ENCODE measurements at places on chromosomes 3 and 15.

- DNase-seq, result no peak
Measured at GRCh38 chr3:112364291-112364690, 31.3 kb downstream of the CD200 start.

DNA sequence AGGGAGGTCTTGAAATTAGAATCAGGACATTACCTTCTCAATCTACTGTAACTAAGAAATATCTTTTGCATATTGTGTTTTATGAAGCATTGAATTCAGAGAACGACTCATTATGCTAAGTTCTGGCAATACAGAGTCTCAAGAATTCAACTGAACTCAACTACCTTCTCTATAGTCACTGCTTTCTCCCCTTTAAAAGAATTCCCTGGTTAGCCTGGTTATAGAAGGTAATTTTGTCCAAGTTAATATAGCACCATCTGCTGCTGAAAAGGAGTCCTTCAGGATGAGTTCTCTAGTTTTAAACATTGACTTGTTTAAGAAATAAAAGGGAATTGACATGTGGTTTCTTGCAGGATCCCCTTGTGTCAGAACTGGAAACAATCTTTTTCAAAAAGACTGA is 60.2 kb downstream of the IL16 start:
- no peak for DNase-seq

GRCh38 chr3:71356265-71356664 is 227.3 kb downstream of the FOXP1 start:
- no peak for DNase-seq

GRCh38 chr15:70180186-70180875 is 82.6 kb upstream of the TLE3 start:
- no peak for DNase-seq

DNA sequence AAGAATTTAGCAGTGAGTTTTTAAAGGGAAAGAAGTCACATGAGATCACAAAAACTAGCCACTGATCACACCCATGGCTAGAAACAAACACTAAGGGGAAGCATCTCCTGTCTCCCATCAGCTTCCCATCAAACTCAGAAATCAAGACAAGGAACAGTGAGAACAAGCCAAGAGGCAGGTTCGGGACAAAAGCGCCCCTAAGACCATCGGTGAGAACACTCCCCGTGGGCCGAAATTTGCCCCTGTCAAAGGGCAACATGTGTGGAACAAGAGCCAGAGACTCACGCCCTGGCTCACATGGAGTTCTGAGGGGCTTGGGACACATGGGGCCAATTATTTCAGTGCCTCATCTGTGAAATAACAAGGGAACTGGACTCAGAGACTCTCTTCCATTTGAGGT is 49.1 kb downstream of the LRIG1 start:
- no peak for DNase-seq

- DNase-seq, result no peak
Measured at GRCh38 chr15:92770641-92771040, 115.1 kb upstream of the FAM174B start.

DNA sequence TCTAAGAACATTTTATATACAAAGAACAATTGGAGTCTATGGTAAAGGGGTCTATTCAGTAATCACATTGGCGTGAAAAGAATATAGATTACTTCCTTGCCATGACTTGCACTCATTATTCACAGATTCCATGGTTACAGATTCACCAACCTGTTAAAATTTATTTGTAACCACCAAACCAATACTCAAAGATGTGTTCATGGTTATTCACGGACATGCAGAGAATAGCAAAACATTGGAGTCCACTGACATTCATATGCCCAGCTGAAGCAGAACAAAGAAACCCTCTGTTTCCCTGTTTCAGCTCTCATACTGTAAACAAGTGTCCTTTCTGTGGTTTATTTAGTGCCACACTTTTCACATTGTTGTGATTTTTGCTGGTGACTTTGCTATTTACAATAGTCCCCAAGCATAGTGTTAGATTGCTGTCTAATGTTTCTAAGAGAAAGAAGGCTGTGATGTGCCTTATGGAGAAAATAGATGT is 185.8 kb upstream of the TTC14 start:
- DNase-seq, result no peak
